ENCODE measurements at places on chromosomes 6 and 20. TPM values are rescaled to one million over a fixed set of nuclear protein-coding genes. Genes with fewer than 3 reads are reported as not detected.

DNA sequence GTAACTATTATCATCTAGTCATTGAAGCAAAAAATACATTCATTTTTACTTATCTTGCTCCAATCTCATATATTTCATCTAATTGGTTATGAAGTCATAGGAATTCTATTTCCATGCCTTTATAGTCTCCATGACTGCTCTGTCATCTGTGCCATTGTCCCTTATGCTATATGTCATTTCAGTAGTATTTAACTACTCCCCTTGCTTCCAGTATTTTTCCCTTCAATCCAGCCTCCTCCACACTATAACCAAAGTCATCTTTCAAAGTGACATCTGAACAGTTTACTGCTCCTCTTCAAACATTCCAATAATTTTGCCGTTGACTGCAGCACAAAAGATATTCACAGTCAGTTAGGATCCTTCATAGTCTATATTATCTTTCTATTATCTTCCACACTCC lies 216.6 kb upstream of the HS3ST5 start:
- H3K4me1 ChIP-seq = no peaks in the 10 kb centered on the region
- H3K4me3 ChIP-seq = no peak overlapping the region
- H3K27ac ChIP-seq = no peak overlapping the region
- no peaks in the 10 kb centered on the region for H3K36me3 ChIP-seq
- no peaks in the 10 kb centered on the region for H3K27me3 ChIP-seq

DNA sequence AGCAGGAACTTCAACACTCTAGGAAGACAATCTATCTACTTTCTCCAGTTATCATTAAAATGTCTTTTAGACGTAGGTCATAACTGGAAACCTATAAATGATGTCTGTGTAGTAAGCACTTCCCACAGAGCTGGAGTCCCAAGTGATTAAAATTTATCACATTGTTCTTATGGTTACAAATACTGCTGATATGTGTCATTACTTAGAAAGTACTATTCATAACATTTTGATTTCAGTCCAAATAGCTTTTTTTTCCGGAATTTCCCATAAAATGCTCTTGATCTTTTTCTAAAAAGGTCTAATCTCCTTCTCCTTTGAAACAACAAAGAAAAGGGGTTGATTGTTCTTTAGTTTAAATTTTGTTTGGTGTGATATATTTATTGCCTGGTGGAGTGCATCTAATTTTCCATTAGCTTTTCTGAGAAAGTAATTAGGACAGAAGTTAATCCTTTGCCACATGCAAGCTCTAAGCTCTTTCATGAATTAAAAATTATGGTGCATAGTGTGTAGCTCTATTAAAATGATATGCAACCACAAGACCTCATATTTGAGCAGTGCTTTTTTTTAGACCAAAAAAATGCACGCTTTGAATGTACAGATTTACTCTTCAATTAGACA lies 132.7 kb upstream of the TCF21 start:
- no peaks in the 10 kb centered on the region for H3K36me3 ChIP-seq
- no peak for DNase-seq
- H3K27ac ChIP-seq = no peak overlapping the region

Gene POU5F1
- 2.0 TPM for total RNA-seq

Gene DEF6
- 17.8 TPM for total RNA-seq

GRCh38 chr20:24531631-24532419 lies 62.4 kb downstream of the SYNDIG1 start:
- no peaks in the 10 kb centered on the region for H3K27me3 ChIP-seq
- H3K4me3 ChIP-seq = no peak overlapping the region
- no peaks in the 10 kb centered on the region for H3K36me3 ChIP-seq

- H3K36me3 ChIP-seq = no peaks in the 10 kb centered on the region
- no peak overlapping the region for H3K27ac ChIP-seq
- no peaks in the 10 kb centered on the region for H3K4me1 ChIP-seq
- H3K4me3 ChIP-seq = no peak overlapping the region
- H3K27me3 ChIP-seq = peaks cover 58% of the 10 kb centered on the region
- no peak for DNase-seq
Observed at GRCh38 chr6:167750956-167751358, 75.8 kb upstream of the AFDN start.

DNA sequence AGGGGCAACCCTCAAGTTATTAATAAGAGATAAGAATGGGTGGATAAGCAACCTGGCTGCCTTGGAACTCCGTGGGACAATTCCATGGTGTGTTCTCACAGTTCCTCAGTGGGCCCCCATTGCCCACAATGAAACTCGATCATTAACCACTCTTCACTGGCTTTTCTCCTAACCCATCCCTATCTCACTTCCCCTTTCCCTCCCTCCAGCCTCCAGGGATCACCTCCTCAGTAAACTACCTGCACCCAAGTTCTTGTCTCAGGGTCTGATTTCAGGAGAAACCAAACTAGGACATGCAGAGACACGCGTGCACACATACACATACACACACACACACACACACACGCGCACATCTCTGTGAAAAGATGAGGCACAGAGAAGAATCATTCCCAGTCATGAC lies 37.7 kb upstream of the FOXP4 start:
- peaks cover 11% of the 10 kb centered on the region for H3K4me1 ChIP-seq
- H3K4me3 ChIP-seq = no peak overlapping the region
- H3K27ac ChIP-seq = no peak overlapping the region
- H3K27me3 ChIP-seq = peaks cover 54% of the 10 kb centered on the region
- H3K36me3 ChIP-seq = no peaks in the 10 kb centered on the region

Data from MCF 10A (cell line).